Thoracic aorta (tissue), 2 donors: ENCODE measurements at places on chromosomes 3 and 15. TPM values are rescaled to one million over a fixed set of nuclear protein-coding genes. Genes with fewer than 3 reads are reported as not detected.
A peak's percentile ranks its signal among the peaks of the same experiment; 100 is the strongest.

- no peaks in the 10 kb centered on the region for H3K36me3 ChIP-seq
- peak overlapping the region; percentile 98 for H3K4me3 ChIP-seq
- no peaks in the 10 kb centered on the region for H3K27me3 ChIP-seq
- peaks cover 12% of the 10 kb centered on the region for H3K4me1 ChIP-seq
- no peak for DNase-seq
- peak overlapping the region; percentile 99 for H3K27ac ChIP-seq
Observed at GRCh38 chr15:68818769-68819494, 1.8 kb downstream of the ANP32A start.

DNA sequence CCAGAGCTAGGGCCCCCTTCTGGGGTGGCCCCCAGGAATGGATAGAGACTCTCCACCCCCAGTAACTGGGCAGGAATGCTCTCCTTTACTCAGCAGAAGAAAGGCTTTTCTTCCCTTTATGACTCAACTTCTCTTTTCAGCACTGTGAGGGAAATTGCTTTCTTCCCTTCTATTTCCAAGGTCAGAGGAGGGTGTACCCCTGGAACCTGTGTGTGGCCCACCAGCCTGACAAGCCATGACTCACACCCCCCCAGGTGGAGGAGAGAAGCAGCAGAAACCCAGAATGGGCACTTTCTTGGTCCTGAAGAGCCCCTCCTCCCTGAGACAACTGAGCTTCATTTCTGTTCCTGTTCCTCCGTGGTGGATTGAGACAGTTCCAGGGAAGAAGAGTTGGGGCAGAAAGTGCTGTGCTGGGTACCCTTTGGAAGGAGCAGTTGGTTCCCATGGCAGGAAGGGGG, 2.7 kb upstream of the ANKRD63 start:
- no peak overlapping the region for H3K27ac ChIP-seq
- peaks cover 10% of the 10 kb centered on the region for H3K27me3 ChIP-seq
- peaks cover 24% of the 10 kb centered on the region for H3K4me1 ChIP-seq
- no peaks in the 10 kb centered on the region for H3K36me3 ChIP-seq
- DNase-seq = no peak
- no peak overlapping the region for H3K4me3 ChIP-seq

DNA sequence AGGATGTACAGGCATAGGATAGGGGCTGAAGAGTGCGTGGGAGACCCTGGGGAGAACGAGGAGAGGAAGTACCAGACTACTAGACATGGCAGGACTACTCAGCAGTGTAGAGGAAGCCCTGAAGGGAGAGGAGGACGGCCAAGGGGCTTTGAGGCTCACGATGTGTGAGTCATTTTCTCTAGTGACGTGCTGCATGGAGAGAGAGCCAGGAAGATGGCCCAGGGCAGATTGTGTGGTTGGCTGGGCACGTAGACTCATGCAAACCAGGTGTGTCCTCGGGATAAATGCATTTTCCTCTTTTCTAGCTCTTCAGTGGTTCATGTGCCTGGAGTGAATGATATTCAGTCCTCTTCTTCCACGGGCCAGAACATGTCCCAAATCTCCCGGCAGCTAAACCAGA, 115.0 kb upstream of the ABHD17C start:
- H3K4me3 ChIP-seq = no peak overlapping the region
- no peaks in the 10 kb centered on the region for H3K4me1 ChIP-seq
- H3K36me3 ChIP-seq = peaks cover 7% of the 10 kb centered on the region
- H3K27me3 ChIP-seq = no peaks in the 10 kb centered on the region

GRCh38 chr3:76834657-76835056, 205.2 kb upstream of the ROBO2 start:
- H3K36me3 ChIP-seq = no peaks in the 10 kb centered on the region
- DNase-seq = no peak
- H3K4me3 ChIP-seq = no peak overlapping the region

DNA sequence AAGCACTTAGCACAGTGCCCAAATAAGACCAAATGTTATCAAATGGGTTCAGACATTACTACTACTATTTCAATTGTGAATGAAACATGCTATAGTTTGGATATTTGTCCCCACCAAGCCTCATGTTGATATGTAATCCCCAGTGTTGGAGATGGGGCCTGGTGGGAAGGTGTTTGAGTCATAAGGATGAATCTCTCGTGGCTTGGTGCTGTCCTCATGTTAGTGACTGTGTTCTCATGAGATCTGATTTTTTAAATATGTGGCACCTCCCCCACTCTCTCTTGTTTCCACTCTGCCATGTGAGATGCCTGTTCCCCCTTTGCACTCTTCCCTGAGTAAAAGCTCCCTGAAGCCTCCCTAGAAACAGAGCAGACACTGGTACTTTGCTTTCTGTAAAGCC, 148.7 kb upstream of the TGFBR2 start:
- no peak overlapping the region for H3K4me3 ChIP-seq
- no peak for DNase-seq
- H3K27ac ChIP-seq = no peak overlapping the region

The FBXW12 gene
- not detected for total RNA-seq

DNA sequence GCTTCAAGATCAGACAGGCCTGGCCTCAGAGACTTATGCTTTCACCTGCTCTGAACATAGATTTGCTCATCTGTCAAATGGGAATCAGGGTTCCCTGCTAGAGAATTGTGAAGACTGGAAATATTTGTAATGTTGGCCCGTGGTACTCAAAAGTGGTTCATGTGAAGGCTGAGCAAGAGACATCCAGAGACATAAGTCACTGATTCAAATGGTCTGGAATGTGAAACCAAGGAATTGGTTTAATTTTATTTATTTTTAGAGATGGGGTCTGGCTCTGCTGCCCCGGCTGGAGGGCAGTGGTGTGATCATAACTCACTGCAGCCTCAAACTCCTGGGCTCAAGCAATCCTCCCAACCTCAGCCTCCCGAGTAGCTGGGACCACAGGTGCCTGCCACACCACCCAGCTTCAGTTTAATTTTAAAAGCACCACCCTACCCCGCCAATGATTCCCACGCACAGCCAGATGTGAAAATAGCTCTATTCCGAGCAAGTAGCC, 60.1 kb downstream of the DAPK2 start:
- no peak overlapping the region for H3K4me3 ChIP-seq
- no peak for DNase-seq
- peak overlapping the region; percentile 55 for H3K27ac ChIP-seq
- H3K4me1 ChIP-seq = peaks cover 22% of the 10 kb centered on the region
- no peaks in the 10 kb centered on the region for H3K36me3 ChIP-seq

The GPR15 gene
- not detected for total RNA-seq

GRCh38 chr15:51460796-51461195, 119.3 kb downstream of the GLDN start:
- H3K4me3 ChIP-seq = no peak overlapping the region
- H3K36me3 ChIP-seq = peaks cover 2% of the 10 kb centered on the region
- no peaks in the 10 kb centered on the region for H3K27me3 ChIP-seq
- no peak for DNase-seq
- H3K4me1 ChIP-seq = no peaks in the 10 kb centered on the region

- H3K27ac ChIP-seq = no peak overlapping the region
- H3K4me3 ChIP-seq = no peak overlapping the region
- DNase-seq = no peak
- no peaks in the 10 kb centered on the region for H3K27me3 ChIP-seq
Observed at GRCh38 chr15:85711580-85712192, 83.0 kb downstream of the KLHL25 start.

The RFTN1 gene
- total RNA-seq = 69.7 TPM

DNA sequence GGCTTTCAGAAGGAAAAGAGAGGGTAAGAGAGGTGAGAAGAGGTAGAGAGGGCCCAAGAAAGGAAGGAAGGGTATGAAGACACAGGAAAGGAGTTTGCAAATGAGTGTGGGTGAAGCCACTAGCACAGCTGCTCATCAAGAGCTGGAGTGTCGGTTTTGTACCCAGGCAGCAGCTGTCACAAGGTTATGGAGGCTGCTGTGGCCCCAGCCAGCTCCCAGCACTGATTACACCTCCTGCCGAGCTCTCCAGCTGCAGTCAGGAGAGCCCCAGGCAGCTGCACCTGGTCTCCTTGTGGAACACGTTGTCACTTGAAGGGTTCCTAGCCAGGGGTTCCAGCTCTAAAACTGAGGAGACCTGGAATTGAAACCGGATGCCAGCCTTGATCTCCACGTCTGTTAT, 60.4 kb upstream of the CHD2 start:
- no peak overlapping the region for H3K4me3 ChIP-seq
- no peak for DNase-seq
- no peak overlapping the region for H3K27ac ChIP-seq
- H3K36me3 ChIP-seq = no peaks in the 10 kb centered on the region
- H3K27me3 ChIP-seq = no peaks in the 10 kb centered on the region
- H3K4me1 ChIP-seq = peaks cover 3% of the 10 kb centered on the region

- no peaks in the 10 kb centered on the region for H3K27me3 ChIP-seq
- no peak for DNase-seq
- no peaks in the 10 kb centered on the region for H3K36me3 ChIP-seq
- no peak overlapping the region for H3K4me3 ChIP-seq
- H3K4me1 ChIP-seq = no peaks in the 10 kb centered on the region
Observed at GRCh38 chr3:186886202-186886981, 43.9 kb downstream of the ADIPOQ start.

GRCh38 chr3:173743111-173743510, 345.6 kb downstream of the NLGN1 start:
- H3K27ac ChIP-seq = no peak overlapping the region
- H3K36me3 ChIP-seq = no peaks in the 10 kb centered on the region
- H3K4me1 ChIP-seq = no peaks in the 10 kb centered on the region
- H3K27me3 ChIP-seq = no peaks in the 10 kb centered on the region
- no peak for DNase-seq

DNA sequence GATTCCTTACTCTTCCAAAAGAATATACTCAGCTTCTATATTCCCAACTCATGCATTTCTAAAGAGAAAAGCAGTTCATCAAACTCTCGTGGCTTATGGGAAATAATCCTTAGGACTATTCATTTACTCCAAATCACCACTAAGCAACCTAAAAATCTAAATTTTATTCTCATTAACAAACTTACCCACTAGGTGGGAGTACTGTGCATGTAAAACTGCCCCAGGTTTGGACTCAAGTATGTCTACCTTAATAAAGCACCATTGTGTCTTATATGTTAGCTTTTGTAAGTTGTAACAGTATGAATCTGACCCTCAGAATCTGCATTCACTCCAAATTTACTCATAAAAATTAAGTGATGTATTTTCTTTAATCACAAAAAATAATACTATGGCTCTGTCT, 25.3 kb downstream of the RAD18 start:
- no peak for DNase-seq
- H3K27ac ChIP-seq = no peak overlapping the region
- no peaks in the 10 kb centered on the region for H3K27me3 ChIP-seq
- no peaks in the 10 kb centered on the region for H3K36me3 ChIP-seq
- H3K4me1 ChIP-seq = no peaks in the 10 kb centered on the region

- no peaks in the 10 kb centered on the region for H3K36me3 ChIP-seq
- no peak for DNase-seq
- no peaks in the 10 kb centered on the region for H3K27me3 ChIP-seq
- H3K4me3 ChIP-seq = no peak overlapping the region
Observed at GRCh38 chr15:89948796-89949195, 36.0 kb upstream of the ARPIN start.

DNA sequence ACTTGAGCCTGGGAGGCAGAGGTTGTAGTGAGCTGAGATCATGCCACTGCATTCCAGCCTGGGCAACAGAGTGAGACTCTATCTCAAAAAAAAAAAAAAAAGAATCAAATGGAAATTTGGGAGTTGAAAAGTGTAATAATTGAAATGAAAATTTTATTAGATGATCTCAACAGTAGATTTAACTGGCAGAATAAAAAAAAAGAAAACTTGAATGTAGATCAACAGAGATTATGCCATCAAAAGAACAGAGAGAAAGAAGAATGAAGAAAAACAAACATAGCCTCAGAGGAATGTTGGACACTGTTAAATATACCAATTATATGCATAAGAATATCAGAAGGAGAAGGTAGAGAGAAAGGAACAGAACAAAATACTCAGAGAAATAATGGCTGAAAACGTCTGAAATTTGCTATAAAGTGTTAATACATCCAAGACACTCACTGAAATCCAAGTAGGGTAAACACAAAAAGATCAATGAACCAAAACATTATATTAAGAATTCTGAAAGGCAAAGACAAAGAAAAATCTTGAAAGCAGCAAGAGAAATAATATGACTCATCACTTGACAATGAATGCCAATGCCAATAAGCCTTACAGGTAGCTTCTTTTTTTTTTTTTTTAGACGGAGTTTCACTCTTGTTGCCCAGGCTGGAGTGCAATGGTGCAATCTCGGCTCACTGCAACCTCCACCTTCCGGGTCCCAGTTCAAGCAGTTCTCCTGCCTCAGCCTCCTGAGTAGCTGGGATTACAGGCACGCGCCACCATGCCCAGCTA, 14.6 kb upstream of the ELP6 start:
- no peak for DNase-seq
- no peak overlapping the region for H3K27ac ChIP-seq
- H3K4me3 ChIP-seq = no peak overlapping the region
- H3K27me3 ChIP-seq = no peaks in the 10 kb centered on the region
- no peaks in the 10 kb centered on the region for H3K4me1 ChIP-seq

DNA sequence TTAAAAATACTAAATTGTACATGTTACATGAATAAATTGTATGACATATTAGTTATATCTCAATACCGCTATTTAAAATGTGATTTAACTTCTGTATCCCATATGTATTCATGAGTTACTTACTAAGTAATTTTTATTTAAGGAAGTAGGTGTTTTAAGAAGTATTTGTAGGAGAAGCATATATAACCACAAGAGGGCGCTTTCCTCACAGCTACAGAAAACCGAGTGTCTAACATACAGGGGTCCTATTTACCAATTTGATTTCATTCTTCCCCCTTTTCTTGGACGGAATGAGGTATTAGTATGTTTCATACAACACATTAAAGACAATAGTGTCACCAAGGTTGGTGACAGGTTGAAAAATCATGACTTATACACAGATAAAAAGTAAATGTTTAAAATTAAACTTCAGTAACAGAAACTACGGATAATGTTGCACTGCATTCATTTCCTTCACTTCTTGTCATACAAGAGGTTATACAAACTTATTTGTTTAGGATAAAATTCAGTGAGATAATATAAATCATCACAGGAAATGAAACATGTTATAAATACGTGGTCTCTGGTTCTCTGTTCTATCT, 253.6 kb downstream of the MAGI1 start:
- H3K27me3 ChIP-seq = no peaks in the 10 kb centered on the region
- no peak for DNase-seq
- H3K27ac ChIP-seq = peak overlapping the region; percentile 71
- peaks cover 37% of the 10 kb centered on the region for H3K4me1 ChIP-seq

- peaks cover 38% of the 10 kb centered on the region for H3K4me1 ChIP-seq
- peak overlapping the region; percentile 81 for H3K27ac ChIP-seq
- H3K27me3 ChIP-seq = no peaks in the 10 kb centered on the region
- H3K36me3 ChIP-seq = no peaks in the 10 kb centered on the region
Observed at GRCh38 chr3:125140818-125141595, 71.5 kb downstream of the SLC12A8 start.

GRCh38 chr3:59245859-59246501, 196.2 kb upstream of the CFAP20DC start:
- H3K27ac ChIP-seq = no peak overlapping the region
- no peaks in the 10 kb centered on the region for H3K36me3 ChIP-seq
- H3K27me3 ChIP-seq = no peaks in the 10 kb centered on the region

DNA sequence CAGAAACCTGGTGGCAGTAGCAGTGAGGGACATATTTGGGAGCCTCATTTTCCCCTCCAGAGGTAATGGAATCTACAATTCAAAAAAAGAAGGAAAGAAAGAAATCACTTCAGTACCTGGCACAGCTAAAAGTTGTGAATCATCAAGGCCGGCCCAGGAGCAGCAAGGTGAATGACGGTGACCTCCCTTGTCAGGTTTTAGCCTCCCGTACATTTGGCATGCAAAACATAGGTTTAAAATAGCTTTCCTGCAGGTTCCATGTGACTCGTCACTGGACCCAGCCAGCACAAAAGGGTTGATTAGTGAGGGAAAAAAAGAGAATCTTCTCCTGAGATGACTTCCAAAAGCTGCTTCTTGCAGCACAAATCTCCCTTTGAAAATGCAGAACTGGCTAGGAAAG, 394.2 kb downstream of the LSAMP start:
- H3K4me3 ChIP-seq = no peak overlapping the region
- H3K27me3 ChIP-seq = no peaks in the 10 kb centered on the region
- H3K36me3 ChIP-seq = no peaks in the 10 kb centered on the region
- H3K4me1 ChIP-seq = no peaks in the 10 kb centered on the region
- no peak overlapping the region for H3K27ac ChIP-seq
